ENCODE measurements at places on chromosomes 5 and 9. TPM values are rescaled to one million over a fixed set of nuclear protein-coding genes. Genes with fewer than 3 reads are reported as not detected.

The PCDHGB7 gene
- total RNA-seq, result not detected

The HTR4 gene
- total RNA-seq, result not detected

The ASPN gene
- not detected for total RNA-seq

The SHOC1 gene
- total RNA-seq, result not detected

The SLC24A2 gene
- total RNA-seq, result not detected

The SLCO4C1 gene
- 0.40 TPM for total RNA-seq

The CTXN3 gene
- total RNA-seq, result not detected

The SIT1 gene
- total RNA-seq, result 174 TPM

The FTMT gene
- total RNA-seq, result not detected

The C5orf52 gene
- not detected for total RNA-seq

The KLF4 gene
- total RNA-seq, result 0.20 TPM

Measured in activated naive CD8-positive, alpha-beta T cell treated with anti-CD3 and anti-CD28 coated beads, Interleukin-2, amount 10 ng/mL, durations not matched to agents 7 days and 5 days (primary cell).